Astrocyte (in vitro differentiated cells and primary cell): ENCODE measurements at places on chromosomes 1 and 21. TPM values are rescaled to one million over a fixed set of nuclear protein-coding genes. Genes with fewer than 3 reads are reported as not detected.

SNX7 gene
- 38.9 and 39.9 TPM in 2 replicates for total RNA-seq

SPRR1A gene
- not detected in 2 replicates for total RNA-seq

FRRS1 gene
- total RNA-seq = 4.5 and 4.8 TPM in 2 replicates

HLX gene
- 1.4 and 2.1 TPM in 2 replicates for total RNA-seq

AADACL4 gene
- total RNA-seq = not detected in 2 replicates

ELK4 gene
- total RNA-seq = 28.4 and 31.3 TPM in 2 replicates

WNT4 gene
- 0.91 and 1.2 TPM in 2 replicates for total RNA-seq

NFASC gene
- total RNA-seq = 26.7 and 29.6 TPM in 2 replicates

TSEN15 gene
- total RNA-seq = 28.0 and 29.3 TPM in 2 replicates

GUCA2B gene
- not detected in 2 replicates for total RNA-seq

KANK4 gene
- 8.5 and 14.5 TPM in 2 replicates for total RNA-seq

LMOD1 gene
- 13.2 and 14.9 TPM in 2 replicates for total RNA-seq

GIPC2 gene
- total RNA-seq = not detected in 2 replicates

NAXE gene
- 48.5 and 51.1 TPM in 2 replicates for total RNA-seq

HMGCS2 gene
- total RNA-seq = not detected in 2 replicates

CHIA gene
- total RNA-seq = not detected in 2 replicates

CFAP45 gene
- 3.2 and 4.3 TPM in 2 replicates for total RNA-seq

GRCh38 chr1:41502912-41503311, 18.4 kb upstream of the EDN2 start:
- DNase-seq = no peak

- DNase-seq = no peak
Observed at GRCh38 chr1:19010503-19010902, 54.0 kb upstream of the IFFO2 start.

GRCh38 chr1:32859915-32860314, 10.8 kb downstream of the FNDC5 start:
- no peak for DNase-seq

- peak; percentile 39 for DNase-seq
Observed at GRCh38 chr1:52127181-52128180, 14.4 kb upstream of the ZFYVE9 start.

DNA sequence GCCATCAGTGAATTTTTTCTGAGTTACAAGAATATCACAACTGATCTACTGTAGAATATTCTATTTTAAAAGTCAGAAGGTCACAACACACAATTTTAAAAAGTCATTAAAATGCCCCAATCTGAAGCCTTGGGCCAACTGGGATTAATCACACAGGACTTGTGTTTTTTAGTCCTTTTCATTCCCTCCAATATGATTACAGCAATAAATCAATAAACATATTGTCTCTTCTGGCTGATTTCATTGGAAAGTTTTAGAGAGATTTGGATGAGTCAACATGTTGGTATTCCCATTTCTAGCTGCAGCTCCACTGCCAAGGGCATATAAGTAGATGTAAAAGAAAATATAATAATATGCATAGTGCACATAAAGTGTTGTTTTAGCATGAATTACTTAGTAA, 85.8 kb downstream of the NIBAN1 start:
- DNase-seq = peak; percentile 64

GRCh38 chr1:71561729-71562128, 480.9 kb upstream of the ZRANB2 start:
- DNase-seq = peak; percentile 83

GRCh38 chr1:9112961-9113880, 15.7 kb downstream of the GPR157 start:
- no peak for DNase-seq

DNA sequence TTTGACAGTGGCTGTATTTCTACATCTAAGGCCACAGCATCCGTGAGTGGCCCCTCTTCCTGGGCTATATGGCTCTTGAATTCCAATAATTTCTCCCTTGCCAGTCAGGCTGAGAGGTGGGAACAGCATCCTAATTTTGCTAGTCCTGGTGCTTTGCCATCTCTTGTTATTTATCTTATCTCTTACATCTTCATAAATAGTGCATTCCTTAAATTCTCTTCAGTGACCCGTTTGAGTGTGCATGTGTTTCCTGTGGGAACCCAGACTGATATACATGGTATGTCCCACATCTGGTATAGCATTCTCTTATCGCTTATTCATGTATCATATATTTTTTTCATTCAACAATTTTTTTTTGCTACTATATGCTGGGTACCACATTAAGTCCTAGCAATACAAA, 9.9 kb downstream of the S100A11 start:
- DNase-seq = peak; percentile 42

DNA sequence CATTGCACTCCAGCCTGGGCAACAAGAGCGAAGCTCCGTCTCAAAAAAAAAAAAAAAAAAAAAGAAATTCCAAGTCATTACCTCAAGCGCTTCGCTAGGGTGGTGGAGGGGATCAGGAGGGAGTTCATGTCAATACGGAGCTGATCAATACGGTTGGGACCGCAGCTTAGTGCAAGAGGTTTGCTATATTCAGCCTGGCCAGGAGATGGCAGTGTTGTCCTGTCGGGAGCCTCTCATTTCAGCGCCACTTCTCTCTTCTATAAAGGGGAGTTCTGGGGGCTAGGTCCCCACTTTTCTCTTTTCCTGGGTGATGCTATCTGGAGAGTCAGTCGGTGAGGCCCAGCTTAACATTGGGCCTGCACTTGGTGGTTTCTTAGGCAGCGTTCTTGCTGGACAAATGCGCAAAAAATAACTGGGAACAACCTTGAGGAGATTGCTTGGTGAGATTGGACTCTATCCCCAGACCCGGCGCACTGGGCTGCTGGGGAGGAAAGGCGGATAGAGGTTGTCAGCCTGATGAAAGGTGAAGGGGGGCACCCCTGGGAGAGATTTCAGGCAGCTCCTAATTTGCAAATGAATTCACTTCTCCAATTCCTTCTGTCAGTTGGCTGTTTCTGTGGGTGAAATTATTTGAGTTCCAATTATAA, 40.4 kb downstream of the KIAA0040 start:
- DNase-seq = no peak

- DNase-seq = no peak
Observed at GRCh38 chr1:41572224-41572623, 87.7 kb upstream of the EDN2 start.

- no peak for DNase-seq
Observed at GRCh38 chr1:7770669-7770996, 463 bp upstream of the VAMP3 start.

- DNase-seq = no peak
Observed at GRCh38 chr1:68268896-68269483, 36.7 kb upstream of the WLS start.

GRCh38 chr1:186849271-186849671, 20.5 kb downstream of the PLA2G4A start:
- DNase-seq = no peak

- no peak for DNase-seq
Observed at GRCh38 chr1:37171691-37172090, 137.4 kb upstream of the GRIK3 start.

DNA sequence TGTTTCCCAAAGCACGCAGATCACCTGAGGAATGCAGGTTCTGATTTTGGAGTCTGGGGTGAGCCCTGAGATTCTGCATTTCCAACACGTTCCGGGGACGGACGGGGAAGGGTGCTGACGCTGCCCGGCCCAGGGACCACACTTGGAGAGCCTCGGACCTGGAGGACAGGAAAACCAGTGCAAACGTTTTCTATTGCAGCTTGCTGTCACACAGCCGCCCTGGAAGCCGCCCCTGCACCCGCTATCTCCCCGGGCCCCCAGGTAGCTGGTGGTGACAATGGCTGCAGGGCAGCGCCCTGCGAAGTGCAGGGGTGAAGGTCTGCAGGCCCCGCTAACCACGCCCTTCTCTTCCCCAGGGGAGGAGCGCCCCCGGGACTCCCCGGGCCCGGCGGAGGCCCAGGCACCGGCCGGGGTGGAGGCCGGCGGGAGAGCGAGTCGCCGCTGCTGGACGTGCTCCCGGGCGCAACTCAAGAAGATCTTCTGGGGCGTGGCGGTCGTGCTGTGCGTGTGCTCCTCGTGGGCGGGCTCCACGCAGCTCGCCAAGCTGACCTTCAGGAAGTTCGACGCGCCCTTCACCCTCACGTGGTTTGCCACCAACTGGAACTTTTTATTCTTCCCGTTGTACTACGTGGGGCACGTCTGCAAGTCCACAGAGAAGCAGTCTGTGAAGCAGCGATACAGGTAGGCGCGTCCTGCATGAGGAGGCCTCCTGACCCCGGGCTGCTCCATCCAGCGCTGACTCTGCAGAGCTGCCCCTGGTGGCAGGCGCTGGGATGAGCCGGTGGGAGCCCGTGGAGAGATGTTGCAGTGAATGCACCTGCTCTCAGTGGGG, 142.0 kb upstream of the COA6 start:
- no peak for DNase-seq

DNA sequence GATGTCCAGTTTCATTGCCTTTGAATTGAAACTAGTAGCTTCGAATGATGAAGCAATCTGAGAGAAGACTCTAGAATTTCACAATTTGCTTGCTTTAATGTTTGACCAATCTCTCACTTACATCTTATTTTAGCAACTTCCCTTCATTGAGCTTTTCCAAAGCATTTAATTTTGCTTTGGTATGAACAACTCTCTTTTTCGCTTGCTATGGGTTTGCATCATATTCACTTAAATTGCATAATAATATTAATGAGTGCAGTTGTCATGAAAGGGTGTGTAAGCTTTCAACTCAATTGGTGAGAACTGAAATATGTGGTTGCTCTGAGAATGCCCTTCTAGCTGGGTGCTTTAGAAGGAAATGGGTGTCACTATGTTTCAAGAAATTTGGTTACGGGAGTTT, 309.2 kb downstream of the HLX start:
- no peak for DNase-seq

GRCh38 chr1:181479137-181479745, 4.1 kb upstream of the CACNA1E start:
- peak; percentile 51 for DNase-seq

GRCh38 chr1:48878191-48878940, 101.7 kb upstream of the BEND5 start:
- peak; percentile 96 for DNase-seq

- peak; percentile 36 for DNase-seq
Observed at GRCh38 chr1:20390589-20391331, 95.2 kb downstream of the CAMK2N1 start.

DNA sequence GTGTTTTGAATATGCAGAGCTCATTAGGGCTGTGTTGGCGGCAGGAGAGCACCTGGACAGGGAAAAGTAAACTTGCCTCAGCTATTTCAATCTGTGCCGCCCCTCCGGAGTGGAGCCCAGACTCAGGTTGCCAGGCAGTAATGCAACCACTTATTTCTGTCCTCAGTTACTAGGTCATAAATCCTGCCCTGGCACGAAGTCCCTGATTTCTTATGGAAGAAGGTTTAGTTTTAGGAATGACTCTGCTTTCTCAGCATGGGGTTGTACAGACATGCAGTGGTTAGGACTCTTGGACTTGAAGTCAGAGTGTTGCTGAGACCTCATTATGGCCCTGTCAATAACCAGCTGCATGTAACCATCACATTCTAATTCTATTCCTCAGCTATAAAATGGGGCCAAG, 98.3 kb upstream of the FGGY start:
- DNase-seq = peak; percentile 66

GRCh38 chr1:203581841-203582240, 44.8 kb upstream of the ATP2B4 start:
- DNase-seq = peak; percentile 31

- no peak for DNase-seq
Observed at GRCh38 chr1:91057784-91058183, 35.9 kb upstream of the ZNF644 start.

GRCh38 chr1:147750618-147751217, 9.7 kb downstream of the GJA5 start:
- DNase-seq = no peak

- DNase-seq = no peak
Observed at GRCh38 chr1:100750005-100750885, 30.7 kb downstream of the VCAM1 start.

GRCh38 chr21:16534408-16535101, 804.8 kb downstream of the USP25 start:
- peak; percentile 85 for DNase-seq

DNA sequence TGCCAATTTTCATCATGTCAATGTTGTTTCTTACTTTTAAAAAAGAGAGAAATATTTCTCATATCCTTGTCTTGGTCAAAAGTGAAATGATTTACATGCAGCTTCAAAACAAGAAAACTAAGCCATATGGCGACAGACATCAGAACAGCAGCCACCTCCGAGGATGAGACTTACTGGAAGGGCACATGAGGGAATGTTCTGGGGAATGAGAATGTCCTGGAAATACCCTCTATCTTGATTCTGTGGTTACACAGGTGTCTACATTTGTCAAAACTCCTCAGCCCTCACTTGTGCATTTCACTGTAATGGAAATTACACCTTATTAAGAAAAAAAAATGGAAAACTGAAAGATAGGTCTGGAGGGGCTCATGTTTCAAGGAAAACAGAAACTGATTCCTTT, 14.2 kb upstream of the ECE1 start:
- no peak for DNase-seq

- no peak for DNase-seq
Observed at GRCh38 chr1:22854688-22855565, 117.7 kb downstream of the LACTBL1 start.

- DNase-seq = no peak
Observed at GRCh38 chr1:179228783-179229213, 679 bp downstream of the ABL2 start.
